ENCODE measurements at places on chromosomes 2 and 18.

GRCh38 chr18:48408727-48409590, at the start of gene ZBTB7C:
ZBTB7C (minus strand) TSS chr18:48409383.
- peak; percentile 28 for DNase-seq

- no peak for DNase-seq
These were observed 123.1 kb upstream of the STK17B start for GRCh38 chr2:196294516-196294909.

GRCh38 chr2:143481237-143481623, 352.0 kb downstream of the ARHGAP15 start:
- DNase-seq = no peak

DNA sequence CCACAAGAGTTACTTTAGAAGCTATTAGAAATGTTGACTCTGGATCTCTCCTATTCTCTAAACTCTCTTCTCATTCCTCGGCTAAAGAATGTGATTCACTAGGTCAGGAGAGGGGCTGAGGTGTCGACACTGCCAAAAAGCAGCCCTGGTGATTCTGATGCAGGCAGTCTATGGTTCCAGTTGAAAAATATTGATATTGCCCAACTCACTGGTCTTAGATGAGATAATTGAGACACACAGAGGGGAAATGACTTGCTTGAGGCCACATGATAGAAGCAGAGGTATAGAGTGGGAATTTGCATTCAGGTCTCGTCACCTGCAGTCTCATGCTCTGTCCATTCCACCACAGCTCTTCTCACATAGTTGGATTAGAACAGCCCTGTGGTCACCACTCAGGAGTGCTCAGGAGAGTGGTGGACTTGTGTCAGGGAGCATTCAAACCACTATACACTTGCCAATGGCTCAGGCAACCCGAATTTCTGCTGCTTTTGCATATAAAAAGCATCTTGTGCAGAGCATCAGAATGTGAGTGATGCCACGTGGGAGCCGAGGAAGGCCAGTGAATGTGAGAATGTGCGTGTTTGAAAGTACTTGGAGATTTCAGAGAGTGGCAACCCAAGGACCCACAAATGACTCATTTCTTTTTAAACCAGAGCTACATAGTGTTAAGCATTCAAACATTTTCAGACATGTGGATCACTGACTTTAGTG, 65.1 kb upstream of the CTLA4 start:
- peak; percentile 94 for DNase-seq

DNA sequence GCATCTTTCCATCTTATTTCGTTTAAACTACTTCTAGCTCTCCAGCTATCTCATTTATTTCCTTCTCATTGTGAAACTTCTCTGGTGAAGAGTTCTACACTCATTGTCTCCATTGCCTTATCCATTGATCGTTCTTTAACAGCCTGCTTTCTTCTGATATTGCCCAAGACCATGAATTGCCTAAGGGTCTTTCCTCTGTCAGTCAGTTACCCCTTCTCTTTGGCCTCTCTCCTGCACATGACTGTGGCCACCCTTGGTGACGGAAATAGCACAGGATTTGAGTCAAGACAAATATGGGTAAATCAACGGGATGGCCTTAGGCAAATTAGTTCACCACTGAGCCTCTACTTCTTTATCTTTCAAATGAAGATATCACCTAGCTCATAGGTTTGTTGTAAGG, 26.6 kb downstream of the NHEJ1 start:
- peak; percentile 19 for DNase-seq

GRCh38 chr2:8267721-8268120, 414.1 kb upstream of the ID2 start:
- no peak for DNase-seq

DNA sequence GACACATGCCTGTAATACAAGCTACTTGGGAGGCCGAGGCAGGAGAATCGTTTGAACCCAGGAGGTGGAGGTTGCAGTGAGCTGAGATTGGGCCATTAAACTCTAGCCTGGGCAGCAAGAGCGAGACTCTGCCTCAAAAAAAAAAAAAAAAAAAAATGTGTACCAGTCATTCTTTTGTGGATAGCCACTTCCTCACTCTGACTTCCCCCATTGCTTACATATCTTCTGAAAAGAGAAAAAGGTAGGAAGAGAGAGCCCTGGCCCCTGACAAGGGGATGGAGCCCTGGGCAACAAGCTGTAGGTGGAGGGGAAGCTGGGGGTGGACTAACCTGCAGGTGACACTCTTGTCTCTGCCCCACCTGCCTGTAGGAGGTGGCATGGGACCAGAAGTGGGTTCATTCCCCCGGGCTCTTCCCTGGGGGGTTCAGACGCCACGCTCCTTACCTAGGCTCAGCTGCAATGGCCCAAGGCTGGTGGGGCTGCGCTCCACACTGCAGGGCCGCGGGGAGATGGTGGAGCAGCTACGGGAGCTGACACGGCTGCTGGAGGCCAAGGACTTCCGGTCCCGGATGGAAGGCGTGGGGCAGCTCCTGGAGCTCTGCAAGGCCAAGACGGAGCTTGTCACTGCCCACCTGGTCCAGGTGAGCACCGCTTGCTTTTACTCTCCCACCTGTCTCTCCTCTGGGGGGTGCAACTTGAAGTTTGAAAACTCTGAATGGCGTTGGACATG, 39.1 kb downstream of the PCARE start:
- DNase-seq = no peak

DNA sequence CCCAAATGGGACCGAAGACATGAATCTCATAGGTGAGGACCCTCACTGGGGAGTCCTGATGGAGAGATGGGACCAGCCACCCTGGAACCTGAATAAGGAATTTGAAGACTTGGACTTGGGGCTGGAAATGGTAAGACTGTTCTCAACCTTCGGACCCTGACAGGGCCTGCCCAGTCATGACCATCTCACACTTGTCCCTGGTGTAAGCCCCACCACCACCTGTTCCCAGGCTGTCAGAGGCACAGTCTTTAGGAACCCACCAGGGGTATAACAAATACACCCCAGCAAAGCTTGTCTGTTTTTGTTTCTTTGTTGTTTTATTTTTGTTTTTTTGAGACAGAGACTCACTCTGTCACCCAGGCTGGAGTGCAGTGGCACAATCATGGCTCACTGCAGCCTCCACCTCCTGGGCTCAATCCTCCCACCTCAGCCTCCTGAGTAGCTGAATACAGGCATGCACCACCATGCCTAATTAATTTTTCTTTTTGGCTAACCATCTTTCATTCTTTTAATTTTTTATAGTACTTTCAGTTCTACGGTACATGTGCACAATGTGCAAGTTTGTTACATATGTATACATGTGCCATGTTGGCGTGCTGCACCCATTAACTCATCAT, 106.1 kb downstream of the GFPT1 start:
- no peak for DNase-seq

DNA sequence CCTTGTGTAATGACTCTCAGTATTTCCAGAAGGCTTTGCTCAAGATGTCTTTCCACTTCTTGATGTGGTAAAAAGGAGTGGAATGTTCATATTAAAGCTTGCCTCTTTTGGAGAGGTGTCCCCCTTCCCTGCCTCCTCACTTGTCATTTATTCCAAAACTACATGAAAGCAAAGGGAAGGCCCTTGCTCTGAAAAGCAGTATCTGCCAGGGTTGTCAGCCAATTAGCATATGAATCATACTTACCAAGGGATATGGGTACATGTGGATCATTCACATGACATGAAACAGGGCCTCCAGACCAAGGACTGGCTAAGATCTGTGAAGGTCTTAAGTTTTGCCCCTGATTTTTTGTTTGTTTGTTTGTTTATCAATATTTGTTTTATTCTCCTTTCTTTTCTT, 31.3 kb downstream of the ANXA4 start:
- DNase-seq = peak; percentile 69

DNA sequence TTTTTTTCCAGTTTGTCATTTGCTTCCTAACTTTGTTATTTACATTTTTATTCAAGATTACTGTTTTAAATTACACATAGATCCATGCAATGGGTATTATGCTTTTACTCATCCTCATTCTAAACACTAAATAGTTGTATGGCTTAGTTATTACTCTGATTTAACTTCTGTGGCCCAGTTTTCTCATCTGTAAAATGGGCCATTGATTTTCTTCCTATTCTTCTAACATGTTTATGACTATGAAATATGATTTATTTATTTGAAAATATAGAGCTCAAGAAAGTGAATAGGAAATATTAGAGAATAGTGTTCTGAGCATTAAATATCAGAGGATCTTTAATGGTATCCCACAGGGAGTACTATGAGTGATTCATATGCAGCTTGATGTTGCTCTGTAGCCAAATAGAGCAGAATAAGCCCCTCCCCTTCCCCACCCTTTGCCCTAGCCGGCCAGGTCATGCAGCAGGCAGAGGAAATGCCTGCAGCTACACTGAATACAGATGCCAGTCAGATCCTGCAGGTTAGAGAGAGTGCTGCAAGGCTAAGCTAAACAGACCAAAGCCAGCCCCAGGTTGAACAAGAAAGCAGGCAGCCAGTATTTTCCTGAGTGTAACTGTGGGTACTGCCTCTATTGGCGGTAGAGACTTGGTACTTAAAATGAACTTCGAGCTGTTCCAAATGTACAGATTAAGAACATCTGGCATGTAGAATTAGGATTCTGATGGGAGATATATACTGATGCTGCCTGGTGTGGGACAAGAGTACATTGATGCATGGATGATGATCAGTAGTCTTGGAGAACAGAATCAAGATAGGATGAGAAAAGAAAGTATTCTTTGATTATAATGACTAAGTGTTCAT, 11.7 kb upstream of the ACYP2 start:
- DNase-seq = peak; percentile 89
